Naive thymus-derived CD4-positive, alpha-beta T cell (primary cell): ENCODE measurements at places on chromosomes 12 and 14. TPM values are rescaled to one million over a fixed set of nuclear protein-coding genes. Genes with fewer than 3 reads are reported as not detected.

The DACT1 gene
- total RNA-seq = 7.5 and 8.2 TPM in 2 replicates

- no peak overlapping the region for H3K27ac ChIP-seq
- no peaks in the 10 kb centered on the region for H3K27me3 ChIP-seq
- no peak overlapping the region for H3K4me3 ChIP-seq
- H3K4me1 ChIP-seq = no peaks in the 10 kb centered on the region
- no peak for DNase-seq
- no peaks in the 10 kb centered on the region for H3K36me3 ChIP-seq
Observed at GRCh38 chr14:72619881-72620280, 274.0 kb downstream of the DPF3 start.

DNA sequence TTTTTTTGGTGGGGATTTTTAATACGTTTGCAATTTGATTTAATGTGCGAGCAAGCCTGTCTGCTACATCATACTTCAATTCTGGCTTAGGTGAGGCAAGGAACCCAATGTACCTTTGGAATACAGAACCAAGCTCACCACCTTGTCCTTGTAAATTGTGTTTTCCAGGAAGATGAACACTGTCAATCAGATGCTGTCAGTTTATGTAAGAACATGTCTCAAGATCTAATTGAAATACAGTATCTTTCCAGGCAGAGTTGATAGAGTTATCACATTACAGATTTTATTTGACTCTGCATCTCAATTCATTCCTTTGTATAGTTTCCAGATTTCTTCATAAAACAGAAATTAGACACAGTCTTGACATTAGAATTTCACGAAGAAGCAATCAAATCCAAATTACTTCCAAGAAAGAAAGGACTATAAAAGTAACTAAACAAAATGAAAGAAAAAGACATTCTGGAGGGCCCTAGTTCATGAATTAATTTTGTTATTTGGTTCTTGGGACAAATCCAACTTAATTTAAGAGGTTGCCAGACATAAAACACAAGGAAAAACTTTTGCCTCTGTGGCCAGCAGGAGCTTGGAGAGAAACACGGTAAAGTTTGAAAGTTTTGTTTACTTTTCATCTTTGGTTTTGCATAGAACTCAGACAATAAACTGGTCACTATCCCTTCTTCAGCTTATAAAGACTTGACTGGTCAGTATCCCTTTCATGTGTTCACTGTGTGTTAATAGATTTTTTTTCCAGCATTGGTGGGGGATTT is 16.4 kb upstream of the MED13L start:
- no peak overlapping the region for H3K27ac ChIP-seq
- no peaks in the 10 kb centered on the region for H3K4me1 ChIP-seq
- no peak for DNase-seq
- H3K27me3 ChIP-seq = no peaks in the 10 kb centered on the region

GRCh38 chr12:109967383-109968031 is 28.7 kb downstream of the GIT2 start:
- DNase-seq = no peak
- no peak overlapping the region for H3K27ac ChIP-seq
- no peaks in the 10 kb centered on the region for H3K4me1 ChIP-seq

DNA sequence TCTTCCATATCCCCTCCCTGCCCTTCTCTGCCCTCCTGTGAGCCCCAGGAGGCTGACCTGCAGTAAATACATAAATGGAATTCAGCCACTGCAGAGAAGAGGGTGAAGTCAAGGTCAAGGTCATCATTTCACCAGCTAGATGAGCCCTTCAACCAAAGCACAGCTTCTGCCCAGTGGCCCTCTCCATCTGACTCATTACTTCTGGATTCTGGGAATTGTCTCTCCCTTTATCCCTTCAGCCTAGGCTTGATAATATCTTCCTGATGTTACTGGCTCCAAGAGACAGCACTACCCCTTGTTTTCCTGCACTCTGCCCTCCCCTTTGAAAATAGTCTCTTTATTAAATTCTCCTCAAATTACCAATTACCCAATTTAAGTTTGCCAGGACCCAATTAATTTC is 64.5 kb downstream of the TTC9 start:
- no peaks in the 10 kb centered on the region for H3K36me3 ChIP-seq
- no peaks in the 10 kb centered on the region for H3K4me1 ChIP-seq
- no peaks in the 10 kb centered on the region for H3K27me3 ChIP-seq
- DNase-seq = no peak
- H3K4me3 ChIP-seq = no peak overlapping the region
